ENCODE measurements at places on chromosomes 2 and 18.

- no peak for DNase-seq
These were observed 823.7 kb upstream of the SOX11 start for GRCh38 chr2:4868466-4868865.

DNA sequence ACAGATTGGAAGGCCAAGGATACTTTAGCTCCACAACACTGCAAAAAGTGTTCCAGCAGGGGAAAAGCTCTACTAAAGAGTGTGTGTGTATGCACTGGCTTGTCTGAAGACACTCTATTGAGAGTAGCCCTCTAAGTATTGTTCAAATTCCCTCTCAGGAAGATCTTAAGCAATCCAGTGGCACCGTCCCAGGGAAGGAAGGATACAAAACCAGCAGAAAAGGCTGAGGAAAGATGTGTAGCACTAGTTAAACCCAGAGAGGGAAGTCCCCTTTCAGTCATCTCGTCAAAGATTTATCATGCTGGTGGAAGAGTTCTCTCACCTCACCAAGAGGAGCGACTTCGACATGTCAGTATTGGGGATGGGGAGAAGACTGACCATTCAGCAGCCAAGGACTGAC, 50.5 kb downstream of the DHRS9 start:
- DNase-seq: no peak

- DNase-seq: no peak
These were observed 79.7 kb upstream of the MSH2 start for GRCh38 chr2:47323009-47323821.

DNA sequence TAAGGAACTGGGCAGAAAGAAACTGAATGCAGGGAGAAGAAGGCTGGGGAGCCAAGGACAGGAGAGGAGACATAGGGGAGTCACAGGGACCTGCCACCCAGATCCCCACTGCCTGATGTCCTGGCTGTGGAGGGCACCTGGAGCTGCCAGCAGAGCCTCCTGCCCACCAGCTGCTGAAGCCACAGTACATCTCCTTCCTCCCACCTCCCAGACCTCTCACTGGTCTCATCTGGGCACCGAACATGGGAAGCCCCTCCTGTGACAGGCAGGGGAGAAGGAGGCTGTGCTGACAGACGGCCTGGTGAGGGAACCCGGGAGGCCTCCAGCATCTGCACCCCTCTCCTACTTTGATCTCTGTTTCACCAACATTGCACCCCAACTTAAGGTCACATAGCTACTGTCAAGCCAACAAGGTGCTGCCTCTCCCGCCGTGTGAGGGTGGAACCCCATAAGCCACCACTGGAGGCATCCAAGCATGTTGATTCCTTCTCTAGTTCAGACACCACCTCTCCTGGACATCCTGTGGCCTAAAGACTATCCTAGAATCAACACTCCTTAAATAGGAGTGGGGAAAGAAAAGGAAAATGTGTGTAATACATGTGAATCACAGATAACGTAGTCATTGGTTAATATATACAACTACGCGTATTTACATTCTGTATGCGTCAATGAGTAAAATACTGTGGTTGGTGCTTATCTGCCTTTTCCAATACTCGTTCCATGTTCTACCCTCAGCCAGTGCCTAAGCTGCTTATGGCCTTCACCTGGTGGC, 3.5 kb upstream of the RNPEPL1 start:
- DNase-seq: no peak

DNA sequence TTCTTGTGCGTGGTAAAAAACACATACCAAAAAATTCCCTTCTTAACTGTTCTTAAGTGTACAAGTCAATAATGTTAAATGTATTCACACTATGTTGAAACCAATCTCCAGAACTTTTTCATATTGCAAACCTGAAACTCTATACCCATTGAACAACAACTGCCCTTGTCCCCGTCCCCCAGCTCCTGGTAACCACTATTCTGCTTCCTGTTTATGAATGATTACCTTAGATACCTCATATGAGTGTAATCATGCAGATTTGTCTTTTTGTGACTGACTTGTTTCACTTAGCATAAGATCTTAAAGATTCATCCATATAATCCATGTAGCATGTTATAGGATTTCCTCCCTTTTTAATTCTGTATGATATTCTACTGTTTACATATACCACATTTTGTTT, 59.9 kb downstream of the NAT8 start:
- DNase-seq: no peak

GRCh38 chr18:74230922-74231714, 60.6 kb downstream of the CYB5A start:
- DNase-seq: no peak

DNA sequence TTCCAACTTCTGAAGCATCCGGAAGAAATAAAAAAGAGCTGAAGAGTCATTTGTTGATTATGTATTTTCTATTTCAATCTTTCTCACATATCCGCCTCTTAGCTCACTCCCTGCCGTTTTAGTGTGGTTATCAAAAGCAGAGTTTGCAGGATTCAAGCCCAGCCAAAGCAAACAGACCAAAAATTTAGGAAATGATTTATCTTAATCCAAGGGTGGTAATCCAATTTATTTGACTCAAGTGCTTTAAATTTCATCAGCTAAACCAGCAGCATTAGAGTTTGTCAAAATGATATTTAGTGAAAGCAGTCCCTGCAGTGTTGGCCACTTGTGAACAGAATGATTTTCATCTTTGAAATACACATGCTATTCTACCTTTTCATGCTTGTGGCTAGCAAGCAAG, 129.3 kb upstream of the CCDC68 start:
- no peak for DNase-seq

DNA sequence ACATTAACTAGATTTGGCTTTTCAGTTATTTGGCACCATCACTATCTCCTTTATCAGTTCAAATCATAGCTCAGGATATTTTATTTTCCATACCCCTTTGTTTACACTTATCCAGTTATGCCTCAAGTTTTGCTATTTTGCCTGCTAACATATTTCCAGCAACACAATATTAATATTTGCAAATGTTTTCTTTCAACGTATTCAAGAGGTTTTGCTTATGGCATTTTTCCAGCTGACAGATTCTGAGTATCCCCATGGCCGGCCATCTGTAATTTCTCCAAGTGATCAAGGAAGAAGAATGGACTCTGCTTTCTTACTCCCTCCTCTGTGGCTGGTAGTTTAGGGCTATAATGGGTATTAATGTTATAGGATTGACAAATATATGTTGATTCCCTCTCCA, 49.4 kb downstream of the RND3 start:
- no peak for DNase-seq

DNA sequence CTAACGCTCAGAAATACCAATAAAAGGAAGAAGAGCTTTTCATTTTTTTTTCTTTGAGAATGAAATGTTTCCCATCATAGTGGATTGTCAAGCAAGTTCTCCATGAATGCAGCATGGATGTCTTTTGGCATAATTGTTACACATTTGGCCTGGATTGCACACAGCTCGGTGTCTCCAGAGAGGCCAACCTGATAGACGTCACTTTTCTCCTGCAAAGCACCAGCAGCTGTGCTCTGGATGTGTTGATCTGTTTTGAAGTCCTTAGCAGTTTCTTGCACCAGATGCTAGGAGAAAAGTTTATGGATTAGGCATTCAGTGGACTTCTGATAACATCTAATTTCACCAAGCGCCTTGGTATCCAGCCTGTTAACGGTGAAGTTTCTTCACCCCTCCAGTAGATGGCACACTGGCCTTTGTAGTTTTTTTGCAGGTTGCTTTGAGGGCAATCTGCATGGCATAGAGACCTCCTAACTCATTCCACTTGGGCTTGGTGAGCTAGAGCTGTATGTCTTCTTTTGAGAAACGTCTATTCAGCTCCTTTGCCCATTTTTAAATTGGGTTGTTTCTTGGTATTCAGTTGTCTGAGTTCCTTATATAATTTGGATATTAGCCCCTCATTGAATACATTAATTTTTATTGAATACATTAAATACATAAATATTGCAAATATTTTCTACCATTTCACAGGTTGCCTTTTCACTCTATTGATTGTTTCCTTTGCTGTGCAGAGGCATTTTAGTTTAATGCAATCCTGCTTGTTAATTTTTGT, 59.7 kb downstream of the PTH2R start:
- peak; percentile 5 for DNase-seq

DNA sequence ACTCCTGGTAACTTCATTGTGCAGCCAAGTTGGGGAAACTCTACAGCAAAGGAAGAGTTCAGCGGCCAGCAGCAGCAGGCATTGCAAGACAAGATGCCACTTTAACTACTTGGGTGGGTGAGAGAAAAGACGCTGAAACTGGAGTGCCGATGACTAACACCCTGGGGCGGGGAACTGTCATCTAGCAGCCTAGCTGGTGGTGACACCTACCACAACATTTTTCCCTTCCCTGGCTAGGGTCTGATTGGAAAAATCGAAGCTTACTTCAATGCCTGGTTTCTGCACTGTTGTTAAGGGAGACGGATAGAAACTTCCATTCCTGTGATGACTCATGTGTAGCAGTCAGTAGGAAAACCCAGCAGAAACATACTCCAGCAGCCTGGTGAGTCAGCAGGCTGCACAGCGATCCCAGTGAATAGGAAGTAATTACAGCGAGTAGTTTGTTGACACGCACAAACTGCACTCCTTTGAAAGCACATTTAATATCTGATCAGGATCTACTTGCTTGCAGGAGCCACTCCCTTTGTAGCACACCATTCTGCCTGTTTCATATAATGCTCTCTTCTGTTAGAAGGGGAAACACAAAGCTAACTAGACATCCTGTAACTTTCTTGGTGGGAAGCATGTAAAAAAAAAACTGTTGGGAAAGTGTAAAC, 62.1 kb upstream of the MAPRE2 start:
- no peak for DNase-seq

GRCh38 chr2:74925361-74925786, 33.1 kb upstream of the POLE4 start:
- DNase-seq: no peak

DNA sequence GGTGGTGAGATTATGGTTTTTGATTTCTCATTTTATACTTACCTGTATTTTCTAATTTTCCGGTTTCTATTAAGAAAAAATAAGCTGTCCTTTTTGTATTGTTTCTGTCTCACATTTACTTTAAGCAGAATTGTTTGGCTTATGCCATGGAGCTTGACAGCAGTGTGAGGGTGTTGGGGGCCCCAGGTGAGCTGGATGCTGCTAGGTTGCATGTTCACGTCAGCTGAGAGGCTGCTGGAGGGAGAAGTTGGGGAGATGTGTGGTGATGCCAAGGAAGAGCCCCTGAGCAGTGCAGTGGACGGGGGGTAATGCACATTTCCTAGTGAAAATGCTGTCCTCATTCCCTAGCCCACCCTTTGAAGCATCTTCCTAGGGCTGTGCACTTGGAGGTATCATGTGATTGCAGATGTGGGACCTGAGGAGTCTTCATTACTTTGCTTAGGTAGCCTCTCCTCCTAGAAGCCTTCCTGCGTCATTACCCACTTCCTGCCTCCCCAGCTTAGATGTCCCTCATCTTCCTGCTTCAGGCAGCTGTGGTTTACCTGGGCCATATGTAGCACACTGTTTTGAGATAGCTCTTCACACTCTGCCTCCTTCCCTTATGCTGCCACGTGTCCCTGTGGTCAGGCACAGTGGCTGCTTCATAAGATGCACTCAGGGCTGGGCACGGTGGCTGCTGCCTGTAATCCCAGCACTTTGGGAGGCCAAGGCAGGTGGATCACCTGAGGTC, 16.2 kb downstream of the ATG16L1 start:
- DNase-seq: no peak

GRCh38 chr2:8527676-8528075, 154.2 kb upstream of the ID2 start:
- DNase-seq: no peak

Data from iPS DF 19.7 (cell line).